Tibial nerve (tissue), 4 donors: ENCODE measurements at places on chromosomes 16 and 17. TPM values are rescaled to one million over a fixed set of nuclear protein-coding genes. Genes with fewer than 3 reads are reported as not detected.

ARHGAP27 gene
- total RNA-seq, result 20.4 TPM

CDK5R1 gene
- total RNA-seq, result 0.78 TPM

FAM171A2 gene
- 5.4 TPM for total RNA-seq

PRAC1 gene
- not detected for total RNA-seq

SLC38A8 gene
- total RNA-seq, result not detected

P3H4 gene
- total RNA-seq, result 14.7 TPM

DNA sequence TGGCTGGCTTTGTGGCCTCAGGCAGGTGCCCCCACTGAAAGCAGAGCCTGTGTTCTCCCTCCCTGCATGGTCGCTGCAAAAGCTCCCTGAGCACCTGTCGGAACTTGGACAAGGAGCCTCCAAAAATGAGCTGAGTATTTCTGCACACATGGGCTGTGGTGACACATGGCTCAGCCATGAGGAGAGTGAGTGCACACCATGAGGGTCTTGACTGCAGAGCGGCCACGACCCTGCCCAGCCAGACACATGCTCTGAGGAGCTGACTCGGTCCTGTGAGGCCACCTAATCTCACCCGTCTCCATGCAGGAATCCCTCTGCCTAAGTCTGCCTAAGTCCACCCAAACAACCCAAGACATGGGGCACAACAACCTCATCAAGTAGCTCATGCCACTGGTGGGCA lies 128.9 kb downstream of the DYNLRB2 start:
- no peaks in the 10 kb centered on the region for H3K4me1 ChIP-seq
- no peak overlapping the region for H3K27ac ChIP-seq
- no peaks in the 10 kb centered on the region for H3K36me3 ChIP-seq

GRCh38 chr17:83203073-83203471 lies 123.7 kb downstream of the METRNL start:
- H3K4me3 ChIP-seq, result no peak overlapping the region
- H3K4me1 ChIP-seq, result peaks cover 31% of the 10 kb centered on the region
- DNase-seq, result peak; percentile 65

GRCh38 chr17:79188048-79188447 lies 113.4 kb downstream of the ENGASE start:
- H3K27me3 ChIP-seq, result no peaks in the 10 kb centered on the region
- no peak overlapping the region for H3K27ac ChIP-seq
- no peaks in the 10 kb centered on the region for H3K4me1 ChIP-seq
- DNase-seq, result no peak
- H3K36me3 ChIP-seq, result no peaks in the 10 kb centered on the region
- H3K4me3 ChIP-seq, result no peak overlapping the region

GRCh38 chr17:82065638-82066303 lies at the start of gene DUS1L:
Gene DUS1L, minus strand, starts transcription at chr17:82065804. Its CDS starts 745 bp downstream, at chr17:82065059.
- H3K4me3 ChIP-seq, result peak within 1 kb of the TSS; percentile 71
- H3K36me3 ChIP-seq, result peaks cover 35% of the 10 kb centered on the region
- H3K27me3 ChIP-seq, result no peaks in the 10 kb centered on the region
- H3K27ac ChIP-seq, result peak within 1 kb of the TSS; percentile 93

DNA sequence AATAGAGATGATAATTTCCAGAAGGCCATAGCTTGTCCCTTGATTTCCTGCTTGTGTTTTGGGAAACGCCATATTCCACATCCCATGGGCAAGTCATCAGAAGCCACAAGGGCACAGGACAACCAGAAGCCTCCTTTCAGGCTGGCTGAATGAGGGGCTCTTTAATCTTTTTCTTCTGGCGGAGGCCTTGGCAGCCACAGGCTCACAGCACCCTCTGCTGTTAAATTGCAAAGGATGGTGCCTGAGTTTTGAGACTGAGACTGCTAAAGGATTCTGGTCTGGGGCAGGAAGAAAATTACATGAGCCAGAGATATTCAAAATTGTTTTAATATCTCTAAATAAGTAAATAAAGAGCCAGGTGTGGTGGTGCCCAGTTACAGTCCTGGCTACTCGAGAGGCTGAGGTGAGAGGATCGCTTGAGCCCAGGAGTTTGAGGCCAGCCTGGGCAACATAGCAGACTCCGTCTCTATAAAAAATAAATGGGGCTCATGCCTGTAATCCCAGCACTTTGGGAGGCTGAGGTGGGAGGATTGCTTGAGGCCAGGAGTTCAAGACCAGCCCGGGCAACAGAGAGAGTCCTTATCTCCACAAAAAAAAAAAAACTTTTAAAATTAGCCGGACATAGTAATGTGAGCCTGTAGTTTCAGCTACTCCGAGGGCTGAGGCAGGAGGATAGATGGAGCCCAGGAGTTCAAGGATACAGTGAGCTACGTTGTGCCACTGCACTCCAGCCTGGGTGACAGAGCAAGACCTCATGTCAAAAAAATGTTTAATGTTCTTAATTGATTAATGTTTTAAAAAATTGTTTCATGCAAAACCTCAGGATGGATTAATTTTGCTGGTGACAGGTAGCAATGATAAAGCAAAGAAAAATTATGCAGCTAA lies 26.3 kb downstream of the AARSD1 start:
- no peaks in the 10 kb centered on the region for H3K27me3 ChIP-seq
- no peaks in the 10 kb centered on the region for H3K36me3 ChIP-seq
- no peak for DNase-seq
- no peaks in the 10 kb centered on the region for H3K4me1 ChIP-seq
- no peak overlapping the region for H3K4me3 ChIP-seq
- H3K27ac ChIP-seq, result no peak overlapping the region

- no peak for DNase-seq
- peaks cover 36% of the 10 kb centered on the region for H3K4me1 ChIP-seq
- H3K36me3 ChIP-seq, result peaks cover 41% of the 10 kb centered on the region
- no peaks in the 10 kb centered on the region for H3K27me3 ChIP-seq
- no peak overlapping the region for H3K27ac ChIP-seq
- H3K4me3 ChIP-seq, result no peak overlapping the region
These were observed 1.6 kb downstream of the PYCARD start for GRCh38 chr16:31200821-31201568.

GRCh38 chr17:42169351-42169750 lies 11.6 kb downstream of the KCNH4 start:
- no peak overlapping the region for H3K4me3 ChIP-seq
- no peaks in the 10 kb centered on the region for H3K36me3 ChIP-seq
- no peak overlapping the region for H3K27ac ChIP-seq
- no peaks in the 10 kb centered on the region for H3K4me1 ChIP-seq

- H3K4me1 ChIP-seq, result peaks cover 3% of the 10 kb centered on the region
- H3K27ac ChIP-seq, result peak overlapping the region; percentile 97
- peak; percentile 94 for DNase-seq
- H3K4me3 ChIP-seq, result no peak overlapping the region
- no peaks in the 10 kb centered on the region for H3K27me3 ChIP-seq
These were observed 2.1 kb downstream of the MFAP4 start for GRCh38 chr17:19384723-19385391.

- no peaks in the 10 kb centered on the region for H3K4me1 ChIP-seq
- no peak overlapping the region for H3K27ac ChIP-seq
- no peak for DNase-seq
- no peaks in the 10 kb centered on the region for H3K36me3 ChIP-seq
- peaks cover 11% of the 10 kb centered on the region for H3K27me3 ChIP-seq
- no peak overlapping the region for H3K4me3 ChIP-seq
These were observed 17.7 kb downstream of the KIF19 start for GRCh38 chr17:74343526-74344284.

- H3K4me3 ChIP-seq, result no peak overlapping the region
- H3K27ac ChIP-seq, result no peak overlapping the region
- H3K27me3 ChIP-seq, result no peaks in the 10 kb centered on the region
- DNase-seq, result no peak
These were observed 7.7 kb upstream of the SP2 start for GRCh38 chr17:47888293-47888692.

- H3K36me3 ChIP-seq, result no peaks in the 10 kb centered on the region
- no peak overlapping the region for H3K4me3 ChIP-seq
- H3K27ac ChIP-seq, result no peak overlapping the region
- DNase-seq, result no peak
- no peaks in the 10 kb centered on the region for H3K27me3 ChIP-seq
These were observed 387.1 kb downstream of the HS3ST4 start for GRCh38 chr16:26078716-26079355.

DNA sequence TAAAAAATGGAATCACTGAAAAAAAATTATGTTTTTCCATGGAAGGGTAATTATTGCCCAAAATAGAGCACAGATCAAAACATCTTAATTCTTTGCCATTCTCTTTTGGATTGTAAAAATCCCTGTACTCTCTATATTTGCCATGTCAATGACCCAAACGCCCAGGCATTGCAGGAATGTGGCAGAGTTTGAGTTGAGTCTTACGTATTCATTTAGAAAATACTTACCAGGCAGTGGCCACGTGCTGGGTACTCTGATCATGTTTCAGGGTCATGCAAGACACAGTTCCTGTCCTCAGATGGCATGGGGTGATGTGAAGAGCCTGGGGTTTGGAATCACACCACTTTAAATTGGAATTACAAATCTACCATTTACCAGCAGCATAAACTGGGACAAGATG lies 267.7 kb downstream of the ABCC12 start:
- no peaks in the 10 kb centered on the region for H3K4me1 ChIP-seq
- DNase-seq, result no peak
- no peak overlapping the region for H3K27ac ChIP-seq

DNA sequence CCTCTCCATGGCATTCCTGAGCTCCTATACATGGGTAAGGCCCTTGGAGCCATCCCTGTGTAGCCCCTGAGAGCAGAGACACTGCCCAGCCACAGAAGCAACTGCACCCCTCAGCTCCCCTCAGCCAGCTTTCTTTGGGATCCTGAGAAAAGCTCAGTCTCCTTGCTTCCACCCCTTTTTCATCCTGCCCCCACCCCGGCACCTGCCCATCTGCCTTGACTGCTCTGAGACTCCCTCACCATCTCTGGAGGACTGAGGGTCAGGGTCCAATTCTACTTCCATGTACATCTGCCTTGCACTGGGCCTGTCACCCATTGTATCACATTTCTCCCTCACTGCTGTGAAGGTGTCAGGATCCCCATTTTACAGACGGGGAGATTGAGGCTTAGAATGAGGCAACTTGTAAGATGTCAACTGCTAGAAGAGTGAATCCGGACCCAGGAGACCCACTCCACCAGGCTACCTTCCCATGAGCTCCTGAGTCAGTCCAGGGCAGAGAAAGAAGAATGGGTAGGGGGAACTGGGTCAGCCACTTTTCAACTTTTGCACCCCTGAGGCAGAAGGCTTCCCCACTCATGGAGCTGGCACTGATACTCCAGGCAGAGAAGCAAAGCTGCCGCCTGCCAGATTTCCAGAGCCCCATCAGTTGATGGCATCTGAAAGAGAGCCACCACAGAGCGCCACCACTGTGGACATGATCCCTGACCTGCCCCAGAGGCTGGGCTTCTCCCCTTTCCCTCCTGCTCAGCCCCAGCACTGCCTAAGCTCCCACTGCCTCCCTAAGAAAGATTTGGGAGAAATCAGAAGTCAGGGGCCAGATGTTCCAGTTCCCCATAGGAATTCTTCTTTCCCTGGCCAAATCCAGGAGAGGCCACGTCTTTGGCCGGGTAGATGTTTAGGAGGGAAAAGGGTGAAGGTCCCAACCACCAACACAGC lies 135.4 kb downstream of the TMEM132E start:
- H3K4me3 ChIP-seq, result no peak overlapping the region
- no peaks in the 10 kb centered on the region for H3K36me3 ChIP-seq
- no peaks in the 10 kb centered on the region for H3K27me3 ChIP-seq
- no peaks in the 10 kb centered on the region for H3K4me1 ChIP-seq
- no peak overlapping the region for H3K27ac ChIP-seq
- no peak for DNase-seq

DNA sequence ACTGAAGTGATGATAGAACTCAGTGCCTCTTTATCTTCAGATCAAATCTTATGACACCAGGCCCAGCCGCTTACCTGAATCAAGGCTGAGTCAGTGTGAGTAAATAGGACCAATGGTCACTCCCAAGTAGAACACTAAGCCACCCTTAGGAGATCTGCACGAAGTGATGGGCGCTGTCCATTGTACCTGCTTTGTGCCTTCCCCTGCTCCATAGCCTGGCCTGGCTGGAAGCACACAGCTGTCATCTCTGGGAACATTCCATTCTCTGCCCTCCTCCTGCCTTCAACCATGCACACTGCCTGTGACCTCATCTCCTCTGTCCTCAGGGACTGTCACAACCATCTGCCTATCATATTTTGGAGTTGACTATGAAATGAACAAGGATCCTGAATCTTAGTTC lies 279.5 kb upstream of the ASIC2 start:
- no peak overlapping the region for H3K4me3 ChIP-seq
- no peaks in the 10 kb centered on the region for H3K27me3 ChIP-seq
- H3K36me3 ChIP-seq, result no peaks in the 10 kb centered on the region
- no peaks in the 10 kb centered on the region for H3K4me1 ChIP-seq

- no peak for DNase-seq
- H3K4me3 ChIP-seq, result no peak overlapping the region
- no peaks in the 10 kb centered on the region for H3K36me3 ChIP-seq
These were observed 3.5 kb upstream of the YPEL2 start for GRCh38 chr17:59327981-59328290.

DNA sequence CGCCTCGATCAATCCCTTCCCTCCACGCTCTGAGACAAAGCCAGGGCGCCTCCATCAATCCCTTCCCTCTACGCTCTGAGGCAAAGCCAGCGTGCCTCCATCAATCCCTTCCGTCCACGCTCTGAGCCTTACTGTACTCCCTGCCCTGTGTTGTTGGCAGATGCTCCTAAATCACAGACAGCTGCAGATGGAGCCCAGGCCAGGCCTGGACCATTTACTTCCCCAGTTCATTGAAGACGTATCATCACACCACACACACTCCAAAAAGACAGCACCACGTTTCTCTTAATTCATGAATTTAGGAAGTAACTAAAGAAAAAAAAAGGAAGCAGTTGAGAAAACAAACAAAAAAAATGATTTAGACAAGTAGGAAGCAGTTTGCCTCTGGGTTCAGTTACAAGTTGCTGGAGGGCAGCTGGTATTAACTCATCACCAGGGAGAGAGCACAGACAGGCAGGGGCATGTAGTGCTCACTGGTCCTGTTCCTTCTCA lies 7.4 kb upstream of the CD300LD start:
- no peaks in the 10 kb centered on the region for H3K36me3 ChIP-seq
- peaks cover 18% of the 10 kb centered on the region for H3K27me3 ChIP-seq

DNA sequence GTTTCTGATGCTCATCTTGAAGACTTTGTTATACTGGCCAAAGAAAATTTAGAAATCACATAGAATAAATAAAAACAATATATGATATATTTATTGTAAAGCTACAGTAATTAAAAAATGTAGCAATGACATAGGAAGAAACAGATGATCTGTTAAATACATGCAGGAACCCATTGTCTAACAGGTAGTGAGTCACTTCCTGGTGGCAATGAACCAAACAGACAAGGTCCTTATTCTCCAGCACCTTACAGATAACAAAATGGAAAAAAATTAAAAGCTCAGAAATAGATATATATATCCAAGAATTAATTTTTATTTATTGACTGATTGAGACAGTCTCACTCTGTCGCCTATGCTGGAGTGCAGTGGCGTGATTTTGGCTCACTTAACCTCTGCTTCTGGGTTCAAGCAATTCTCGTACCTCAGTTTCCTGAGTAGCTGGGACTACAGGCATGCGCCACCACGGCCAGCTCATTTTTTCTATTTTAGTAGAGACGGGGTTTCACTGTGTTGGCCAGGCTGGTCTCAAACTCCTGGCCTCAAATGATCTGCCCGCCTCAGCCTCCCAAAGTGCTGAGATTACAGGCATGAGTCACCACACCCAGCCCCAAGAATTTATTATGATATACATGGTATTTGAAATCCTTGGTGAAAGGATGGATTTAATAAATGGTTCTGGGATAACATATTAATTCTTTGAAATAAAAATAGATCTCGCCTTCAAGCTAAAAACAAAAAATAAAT lies 7.5 kb downstream of the NETO2 start:
- no peak overlapping the region for H3K27ac ChIP-seq
- no peaks in the 10 kb centered on the region for H3K27me3 ChIP-seq
- no peaks in the 10 kb centered on the region for H3K36me3 ChIP-seq
- DNase-seq, result no peak
- H3K4me1 ChIP-seq, result no peaks in the 10 kb centered on the region

GRCh38 chr17:82592767-82593589 lies 55.3 kb downstream of the WDR45B start:
- H3K27me3 ChIP-seq, result no peaks in the 10 kb centered on the region
- no peak for DNase-seq
- H3K36me3 ChIP-seq, result no peaks in the 10 kb centered on the region
- H3K4me3 ChIP-seq, result peak overlapping the region; percentile 74
- H3K27ac ChIP-seq, result peak overlapping the region; percentile 96
- peaks cover 37% of the 10 kb centered on the region for H3K4me1 ChIP-seq
